ENCODE measurements at places on chromosomes 1 and 21.

DNA sequence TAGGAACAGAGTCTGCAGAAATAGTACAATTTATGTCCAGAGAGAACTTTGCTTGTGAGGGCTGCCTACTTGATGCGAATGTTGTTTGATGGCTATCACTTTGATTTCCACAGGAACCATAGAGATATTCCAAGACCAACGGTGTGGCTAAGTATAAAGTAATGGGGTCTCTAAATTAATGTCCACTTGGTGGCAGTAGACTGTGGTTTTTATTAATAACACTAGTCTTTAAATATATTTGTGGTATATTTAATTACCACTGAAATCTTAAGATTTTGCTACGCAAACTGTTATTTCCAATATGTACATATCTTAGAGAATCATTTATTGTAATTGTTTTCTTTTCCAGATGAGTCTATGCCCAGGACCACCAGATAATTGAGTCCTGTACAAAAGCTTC, 647.9 kb downstream of the PLA2G4A start:
- DNase-seq, result no peak

- no peak for DNase-seq
Observed at GRCh38 chr1:97017895-97018294, 296.3 kb downstream of the PTBP2 start.

- no peak for DNase-seq
Observed at GRCh38 chr1:231357831-231358354, 19.8 kb downstream of the SPRTN start.

- DNase-seq, result no peak
Observed at GRCh38 chr1:18314399-18314798, 166.3 kb upstream of the KLHDC7A start.

GRCh38 chr1:160761046-160761445, 22.0 kb downstream of the SLAMF7 start:
- DNase-seq, result no peak

- DNase-seq, result peak; percentile 32
Observed at GRCh38 chr1:158149577-158150269, 31.0 kb upstream of the CD1D start.

DNA sequence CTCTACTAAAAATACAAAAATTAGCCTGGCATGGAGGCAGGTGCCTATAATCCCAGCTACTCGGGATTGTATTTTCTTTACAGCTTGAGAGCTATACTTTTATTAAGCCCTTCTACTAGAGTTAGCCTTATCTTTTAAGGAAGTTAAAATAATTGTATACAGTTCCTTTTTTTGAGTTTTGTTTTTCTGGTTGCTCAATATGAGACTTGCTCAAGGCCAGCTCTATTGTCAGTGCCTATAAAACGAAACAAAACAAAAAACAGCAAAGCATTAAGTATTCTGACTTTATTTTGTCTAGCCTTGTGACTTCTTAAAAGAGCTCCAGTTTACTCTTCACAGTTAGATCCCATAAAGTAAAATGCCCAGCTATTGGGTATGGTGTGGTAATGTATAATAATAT, 17.2 kb downstream of the PKN2 start:
- DNase-seq, result no peak

Measured in stimulated activated CD8-positive, alpha-beta memory T cell treated with anti-CD3 and anti-CD28 coated beads, Interleukin-12 subunit alpha, Interleukin-12 subunit beta, amount 100 ng/mL, for 1 hour (primary cell).